ENCODE measurements at places on chromosomes 11 and 22.

GRCh38 chr11:3984896-3985295 is 109.7 kb upstream of the RRM1 start:
- H3K36me3 ChIP-seq: no peaks in the 10 kb centered on the region
- no peak for DNase-seq
- H3K27me3 ChIP-seq: no peaks in the 10 kb centered on the region
- no peak overlapping the region for H3K4me3 ChIP-seq
- H3K27ac ChIP-seq: no peak overlapping the region

GRCh38 chr11:8283465-8284230 is 20.0 kb upstream of the LMO1 start:
- H3K27me3 ChIP-seq: no peaks in the 10 kb centered on the region
- no peaks in the 10 kb centered on the region for H3K4me1 ChIP-seq
- no peaks in the 10 kb centered on the region for H3K36me3 ChIP-seq
- peak overlapping the region; percentile 6 for H3K4me3 ChIP-seq

- no peak for DNase-seq
- peak overlapping the region; percentile 93 for H3K27ac ChIP-seq
- H3K27me3 ChIP-seq: no peaks in the 10 kb centered on the region
- peaks cover 34% of the 10 kb centered on the region for H3K4me1 ChIP-seq
These were observed 1.3 kb downstream of the NAP1L4 start for GRCh38 chr11:2990617-2991451.

DNA sequence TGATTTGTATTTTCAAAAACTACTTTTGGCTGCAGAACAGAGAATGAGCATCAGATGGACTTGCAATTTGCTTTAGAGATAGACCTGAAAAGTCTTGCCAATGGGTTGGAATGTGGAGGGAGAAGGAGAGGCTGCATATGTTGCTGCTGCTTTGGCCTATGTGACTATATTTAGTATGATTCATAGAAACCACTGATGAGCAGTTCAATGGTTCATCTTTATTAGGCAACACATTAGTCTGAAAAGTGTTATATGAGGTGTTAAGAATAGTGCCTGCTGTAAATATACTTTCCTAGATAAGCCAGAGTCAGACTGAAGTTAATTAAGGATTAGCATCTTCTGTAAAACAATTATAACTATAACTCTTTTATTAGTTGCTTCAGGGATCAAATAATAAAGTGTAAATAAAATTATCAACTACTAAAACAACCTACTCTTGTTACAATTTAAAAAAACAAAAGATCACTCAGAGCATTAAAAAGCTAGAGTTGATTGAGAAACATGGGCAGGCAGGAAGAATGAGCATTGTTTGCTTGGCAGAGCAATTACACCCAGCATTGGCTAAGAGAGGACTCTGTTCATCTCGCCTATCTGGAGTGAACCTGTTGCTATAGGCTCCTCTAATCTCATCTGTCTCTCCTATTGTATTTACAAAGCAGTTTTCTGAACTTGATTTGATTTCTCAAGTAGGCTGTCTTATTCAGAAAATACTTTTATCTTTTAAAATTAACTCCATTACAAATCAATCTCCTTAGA is 36.3 kb downstream of the HORMAD2 start:
- H3K27me3 ChIP-seq: no peaks in the 10 kb centered on the region
- DNase-seq: no peak
- no peaks in the 10 kb centered on the region for H3K36me3 ChIP-seq
- H3K4me1 ChIP-seq: no peaks in the 10 kb centered on the region
- H3K4me3 ChIP-seq: no peak overlapping the region
- no peak overlapping the region for H3K27ac ChIP-seq

- no peak for DNase-seq
- peaks cover 22% of the 10 kb centered on the region for H3K36me3 ChIP-seq
- no peak overlapping the region for H3K27ac ChIP-seq
- H3K27me3 ChIP-seq: no peaks in the 10 kb centered on the region
- H3K4me3 ChIP-seq: no peak overlapping the region
These were observed 18.0 kb upstream of the BID start for GRCh38 chr22:17792299-17792698.

DNA sequence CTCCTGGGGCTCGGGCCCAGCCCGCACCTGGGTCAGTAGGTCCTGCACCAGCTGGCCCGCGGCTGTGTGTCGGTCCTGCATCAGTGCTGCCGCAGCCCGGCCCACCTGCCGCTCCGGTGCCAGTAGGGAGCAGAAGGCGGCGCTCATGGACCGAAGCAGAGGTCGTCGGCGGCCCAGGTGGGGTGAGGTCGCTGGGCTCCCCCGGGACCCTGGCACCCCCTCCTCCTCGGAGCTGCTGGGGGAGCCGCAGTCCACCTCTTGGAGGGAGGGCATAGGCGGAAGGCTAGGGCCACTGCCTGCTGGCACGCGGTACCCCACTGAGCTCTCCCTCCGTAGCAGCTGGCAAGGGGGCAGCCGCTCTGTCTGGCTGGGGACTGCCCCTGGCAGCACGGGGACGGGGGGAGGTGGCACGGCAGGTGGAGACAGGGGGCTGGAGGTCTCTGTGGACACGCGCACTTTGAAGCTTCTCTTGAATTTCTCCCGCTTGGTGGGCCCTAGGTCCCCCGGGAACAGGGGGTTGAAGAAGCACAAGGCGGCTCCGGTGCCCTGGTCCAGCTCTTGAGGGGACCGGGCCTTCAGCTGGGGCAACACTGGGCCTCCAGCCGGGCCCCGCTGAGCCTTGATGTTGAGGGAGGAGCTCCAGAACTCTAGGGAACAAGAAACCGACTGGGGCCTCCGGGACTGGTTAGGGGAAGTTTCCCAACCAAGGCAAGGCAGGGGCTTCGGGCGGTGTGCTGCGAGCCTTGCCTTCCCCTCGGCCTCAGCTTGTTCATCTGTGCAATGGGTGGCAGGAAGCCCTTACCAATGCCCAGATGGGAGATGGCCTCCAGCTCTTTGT is 1.4 kb downstream of the RIN1 start:
- peak overlapping the region; percentile 87 for H3K27ac ChIP-seq
- peak overlapping the region; percentile 49 for H3K4me3 ChIP-seq
- no peak for DNase-seq
- H3K27me3 ChIP-seq: no peaks in the 10 kb centered on the region
- peaks cover 56% of the 10 kb centered on the region for H3K36me3 ChIP-seq

DNA sequence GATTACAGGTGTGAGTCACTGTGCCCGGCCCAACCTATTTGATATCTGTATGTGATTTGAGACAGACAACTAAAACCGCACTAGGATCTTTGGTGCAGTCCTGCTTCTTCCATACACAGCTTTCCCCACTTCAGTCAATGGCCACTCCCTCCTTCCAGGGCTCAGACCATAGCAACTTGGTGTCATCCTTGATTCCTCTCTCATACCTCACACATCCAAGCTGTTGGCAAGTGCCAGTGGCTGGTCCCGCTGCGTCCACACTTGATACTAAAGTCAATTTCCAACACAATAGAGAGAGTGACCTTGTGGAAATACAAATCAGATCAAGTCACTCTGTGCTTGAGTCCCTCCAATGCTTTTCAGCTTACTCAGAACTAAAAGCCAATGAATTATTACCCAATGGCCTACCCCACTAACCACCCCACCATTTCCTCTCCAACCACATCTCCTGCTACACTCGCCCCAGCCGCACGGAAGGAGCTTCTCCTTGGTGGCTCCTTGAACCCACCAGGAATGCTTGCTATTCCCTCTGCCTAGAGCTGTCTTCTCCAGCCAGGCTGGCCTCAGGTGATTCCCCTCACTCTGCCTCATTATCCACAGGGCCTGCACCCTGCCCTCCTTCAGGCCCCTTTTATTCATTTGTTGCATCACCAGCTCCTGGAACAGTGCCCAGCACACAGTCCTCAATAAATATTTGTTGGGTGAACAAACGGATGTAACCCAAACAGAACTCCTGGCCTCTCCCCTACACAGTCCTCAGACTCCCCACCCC is 12.9 kb downstream of the ABTB2 start:
- no peaks in the 10 kb centered on the region for H3K36me3 ChIP-seq
- H3K27ac ChIP-seq: no peak overlapping the region
- DNase-seq: no peak
- H3K4me1 ChIP-seq: peaks cover 22% of the 10 kb centered on the region

- no peaks in the 10 kb centered on the region for H3K27me3 ChIP-seq
- no peak overlapping the region for H3K27ac ChIP-seq
- H3K4me1 ChIP-seq: no peaks in the 10 kb centered on the region
- DNase-seq: no peak
These were observed 69.9 kb upstream of the WNT11 start for GRCh38 chr11:76276046-76276780.

DNA sequence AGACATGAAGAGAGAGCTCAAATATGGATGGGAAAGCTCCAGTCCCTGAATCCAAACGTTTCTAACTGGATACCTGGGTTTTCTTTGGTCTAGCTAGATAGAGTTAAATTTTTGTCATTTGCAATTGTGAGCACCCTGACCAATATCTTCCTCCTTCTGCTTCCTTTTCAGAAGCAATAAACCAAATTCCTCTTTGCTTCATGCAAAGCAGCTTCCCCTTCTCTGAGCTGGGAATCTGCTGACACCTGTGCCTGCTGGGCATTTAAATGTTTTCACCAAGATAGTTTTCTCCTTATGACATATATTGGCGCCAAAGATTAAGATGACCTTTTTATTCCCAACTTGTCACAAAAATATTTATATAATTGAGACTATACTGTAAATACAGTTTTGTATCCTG is 27.9 kb upstream of the PAK1 start:
- DNase-seq: no peak
- H3K4me3 ChIP-seq: no peak overlapping the region
- no peaks in the 10 kb centered on the region for H3K36me3 ChIP-seq
- H3K27ac ChIP-seq: no peak overlapping the region
- peaks cover 9% of the 10 kb centered on the region for H3K4me1 ChIP-seq

DNA sequence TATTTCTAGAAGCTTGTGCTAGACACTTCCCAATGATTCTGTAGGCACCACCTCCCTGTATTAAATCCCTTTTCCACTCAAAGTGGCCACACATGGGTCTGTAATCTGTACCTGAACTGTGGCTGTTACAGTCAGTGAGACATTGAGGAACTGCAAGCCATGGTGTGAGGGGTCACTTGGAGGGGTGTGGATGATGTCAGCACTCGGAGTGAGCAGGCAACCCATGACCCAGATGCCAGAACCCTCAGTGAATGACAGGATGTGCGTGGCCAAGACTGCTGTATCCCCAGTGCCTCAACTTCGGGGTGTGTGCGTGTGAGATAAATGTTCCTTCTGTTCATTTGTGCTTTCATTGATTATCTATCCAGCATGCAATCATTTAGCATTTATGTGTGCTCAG is 14.7 kb upstream of the SHANK3 start:
- H3K4me1 ChIP-seq: peaks cover 29% of the 10 kb centered on the region
- H3K36me3 ChIP-seq: no peaks in the 10 kb centered on the region
- H3K27ac ChIP-seq: peak overlapping the region; percentile 72
- peaks cover 11% of the 10 kb centered on the region for H3K27me3 ChIP-seq

DNA sequence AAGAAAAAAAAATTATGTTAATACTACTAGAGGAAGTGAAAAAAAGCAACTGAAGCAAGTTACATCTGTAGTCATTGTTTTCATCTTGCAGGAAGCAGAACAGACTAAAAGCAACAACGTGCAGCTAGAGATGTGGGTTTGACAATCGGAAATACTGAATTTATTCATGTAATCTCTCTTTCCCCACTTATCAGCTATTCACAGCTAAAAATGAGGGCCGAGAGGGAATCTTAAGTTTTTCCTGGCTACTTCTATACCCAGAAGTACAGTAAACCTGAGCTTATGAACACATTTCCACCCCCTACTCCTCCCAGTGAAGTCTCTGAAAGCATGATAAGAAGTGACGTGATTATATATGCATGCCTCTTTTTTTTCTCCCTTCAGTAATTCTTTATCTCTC is 116.5 kb downstream of the SPON1 start:
- H3K4me1 ChIP-seq: no peaks in the 10 kb centered on the region
- no peak for DNase-seq
- no peaks in the 10 kb centered on the region for H3K27me3 ChIP-seq
- no peaks in the 10 kb centered on the region for H3K36me3 ChIP-seq
- H3K27ac ChIP-seq: no peak overlapping the region

DNA sequence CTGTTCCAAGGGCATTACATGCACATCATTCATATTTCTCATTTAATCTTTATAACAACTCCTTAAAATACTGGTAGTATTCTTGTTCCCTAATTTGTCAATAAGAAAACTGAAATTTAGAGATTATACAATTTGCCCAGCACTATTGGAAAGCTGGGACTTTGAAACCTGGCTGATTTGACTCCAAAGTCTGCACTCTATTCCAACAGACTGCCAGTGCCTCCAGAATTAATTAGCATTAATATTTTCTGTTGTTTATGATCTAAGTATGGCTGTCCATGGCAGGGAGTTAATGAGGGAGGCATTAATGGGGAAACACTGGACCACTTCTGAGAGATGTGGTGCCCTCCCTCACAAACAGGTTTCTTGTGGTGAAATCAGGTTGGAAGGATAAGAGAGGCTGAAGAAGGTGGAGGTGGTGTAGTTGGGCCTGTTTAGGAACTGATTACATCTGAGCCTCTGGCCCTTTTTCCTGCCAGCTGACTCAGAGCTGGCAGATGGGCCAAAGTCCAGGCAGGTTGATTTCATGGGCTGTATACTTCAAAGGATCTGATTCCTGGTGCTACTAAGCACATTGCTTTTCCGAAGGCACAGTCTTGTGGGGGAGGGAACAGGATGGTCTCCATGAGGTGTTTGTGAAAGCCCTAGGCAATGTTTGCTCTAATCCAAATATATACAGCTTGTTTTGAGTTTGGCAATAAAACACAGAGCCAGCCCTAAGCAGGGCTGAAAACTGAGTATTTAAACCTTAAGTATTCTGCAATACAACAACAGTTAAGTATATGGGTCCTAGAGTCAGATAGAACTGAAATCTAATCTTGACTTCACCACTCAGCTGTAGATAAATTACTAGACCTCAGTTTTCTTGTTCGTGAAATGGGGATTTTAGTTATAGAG is 21.0 kb upstream of the RAB30 start:
- no peak overlapping the region for H3K4me3 ChIP-seq
- no peak overlapping the region for H3K27ac ChIP-seq
- DNase-seq: no peak
- no peaks in the 10 kb centered on the region for H3K36me3 ChIP-seq
- no peaks in the 10 kb centered on the region for H3K4me1 ChIP-seq

DNA sequence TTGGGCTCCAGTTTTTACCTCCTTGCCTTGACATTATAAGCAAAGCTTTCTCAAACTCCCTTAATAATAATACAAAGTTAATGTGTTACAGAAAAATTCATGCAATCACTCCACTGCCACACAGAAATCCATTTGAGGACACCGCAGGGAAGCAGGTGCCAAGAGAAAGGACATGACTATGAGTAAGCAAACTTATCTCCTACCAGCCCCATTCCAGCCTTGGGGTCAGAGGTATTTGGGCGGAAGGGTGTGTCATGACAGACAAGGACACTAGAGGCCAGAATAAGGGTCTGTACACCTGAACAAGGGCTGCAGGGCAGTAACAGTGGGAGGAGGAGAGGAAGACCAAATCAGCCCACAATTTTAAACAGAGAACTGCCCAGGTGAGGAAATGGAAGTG is 5.9 kb downstream of the GNG3 start:
- no peak overlapping the region for H3K4me3 ChIP-seq
- H3K36me3 ChIP-seq: peaks cover 82% of the 10 kb centered on the region
- peak overlapping the region; percentile 39 for H3K27ac ChIP-seq
- no peak for DNase-seq

GRCh38 chr22:49992921-49993648 is 19.5 kb downstream of the IL17REL start:
- no peak overlapping the region for H3K4me3 ChIP-seq
- no peak for DNase-seq
- no peaks in the 10 kb centered on the region for H3K27me3 ChIP-seq
- no peaks in the 10 kb centered on the region for H3K4me1 ChIP-seq
